ENCODE measurements at places on chromosomes 11 and 22.

GRCh38 chr11:14860511-14860910 is 31.5 kb downstream of the CYP2R1 start:
- no peak for DNase-seq

- no peak for DNase-seq
Measured at GRCh38 chr11:46597155-46597554, 3.3 kb upstream of the AMBRA1 start.

GRCh38 chr22:45710469-45710868 is 38.8 kb downstream of the ATXN10 start:
- no peak for DNase-seq

DNA sequence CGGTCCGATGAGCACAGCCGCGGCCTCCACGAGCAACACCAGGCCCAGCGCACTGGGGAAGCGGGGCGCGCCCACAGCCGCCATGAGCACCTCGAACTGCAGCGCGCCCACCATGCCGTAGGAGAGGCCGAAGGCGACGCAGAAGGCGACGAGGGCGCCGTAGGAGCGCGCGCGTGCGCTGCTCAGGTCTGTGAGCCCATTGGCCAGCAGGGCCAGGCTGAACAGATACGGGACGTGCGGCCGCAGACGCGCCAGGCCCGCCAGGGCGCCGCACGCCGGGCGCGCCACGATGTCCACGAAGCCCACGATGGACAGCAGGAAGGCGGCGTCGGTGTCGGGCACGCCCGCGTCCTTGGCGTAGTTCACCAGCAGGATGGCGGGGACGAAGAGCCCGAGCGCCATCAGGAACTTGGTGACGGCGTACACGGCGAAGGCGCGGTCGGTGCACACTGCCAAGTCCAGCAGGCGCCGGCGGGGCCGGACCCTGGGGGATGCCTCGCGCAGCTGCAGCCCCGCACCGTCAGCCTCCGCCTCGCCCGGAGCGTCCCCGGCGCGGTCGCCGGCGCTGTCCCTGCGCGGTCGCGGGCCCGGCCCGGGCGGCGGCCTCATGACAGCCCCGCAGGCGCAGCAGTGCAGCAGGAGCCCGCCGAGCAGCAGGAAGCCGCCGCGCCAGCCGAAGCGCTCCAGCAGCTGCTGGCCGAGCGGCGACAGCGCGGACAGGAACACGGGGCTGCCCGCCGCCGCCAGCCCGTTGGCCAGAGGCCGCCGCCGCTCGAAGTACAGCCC is 2.9 kb downstream of the SLC16A8 start:
- DNase-seq = no peak

- no peak for DNase-seq
Measured at GRCh38 chr11:120032766-120033390, 105.0 kb downstream of the TRIM29 start.

Measured in AG04450 (cell line).